GM23248 (cell line): ENCODE measurements at places on chromosomes 2 and 18.

DNA sequence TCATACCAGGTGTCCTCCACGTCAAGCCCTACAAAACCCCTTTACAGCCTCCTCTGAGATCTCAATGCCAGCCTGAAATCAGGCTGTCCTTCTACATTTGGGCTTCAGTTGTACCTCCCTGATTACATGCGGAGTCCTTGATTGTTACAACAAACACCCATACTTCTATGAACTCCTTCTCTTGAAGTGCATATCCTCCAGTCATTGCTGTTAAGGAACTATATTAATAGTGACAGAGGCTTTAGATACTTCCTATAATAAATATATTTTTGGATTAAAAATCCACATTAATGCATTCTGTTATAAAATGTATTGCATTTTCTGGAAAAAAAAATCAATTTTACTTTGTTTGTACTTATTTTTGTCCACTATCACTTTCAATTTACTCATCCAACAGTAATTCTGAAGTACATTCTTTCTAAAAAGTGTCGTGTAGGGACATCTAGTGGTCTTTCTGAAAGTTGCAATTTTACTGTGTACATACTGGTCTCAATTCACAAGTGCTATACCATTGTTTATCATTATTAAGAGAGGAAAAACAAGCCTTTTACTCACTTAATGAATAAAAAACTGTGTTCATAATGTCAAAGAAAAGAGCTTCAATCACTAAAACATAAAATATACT, 316.4 kb downstream of the DSEL start:
- peak; percentile 60 for DNase-seq

DNA sequence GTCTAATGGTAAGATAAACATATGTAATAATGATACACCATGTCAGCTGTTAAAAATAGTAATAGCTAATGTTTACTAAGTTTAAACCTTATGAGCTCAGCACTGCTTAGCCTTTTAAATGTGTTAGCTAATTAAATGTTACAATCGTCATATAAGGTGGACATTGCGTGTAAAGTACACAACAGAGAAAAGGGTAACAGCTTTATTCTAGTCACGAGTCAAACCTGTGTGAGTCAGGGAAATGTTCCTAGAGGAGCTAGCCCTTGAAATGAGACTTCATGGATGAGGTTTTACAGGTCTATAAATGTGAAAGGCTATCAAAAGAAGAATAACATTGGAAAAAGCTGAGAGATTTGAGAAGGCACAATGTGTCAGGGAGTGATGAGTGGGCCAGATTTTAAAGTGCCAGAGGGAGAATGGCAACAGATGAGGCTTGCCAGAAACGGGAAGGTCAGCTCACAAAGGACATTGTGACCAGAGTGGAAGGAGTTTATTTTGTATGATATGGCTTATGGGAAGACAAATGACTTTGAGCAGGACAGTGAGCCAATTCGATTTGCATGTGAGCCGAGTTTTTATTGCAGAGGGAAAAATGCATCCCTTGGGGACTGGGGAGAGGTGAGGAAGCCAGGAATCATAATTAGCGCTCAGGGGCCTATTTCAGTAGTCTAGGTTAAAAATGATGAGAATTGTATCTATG, 276.3 kb downstream of the CTNNA2 start:
- DNase-seq = no peak

DNA sequence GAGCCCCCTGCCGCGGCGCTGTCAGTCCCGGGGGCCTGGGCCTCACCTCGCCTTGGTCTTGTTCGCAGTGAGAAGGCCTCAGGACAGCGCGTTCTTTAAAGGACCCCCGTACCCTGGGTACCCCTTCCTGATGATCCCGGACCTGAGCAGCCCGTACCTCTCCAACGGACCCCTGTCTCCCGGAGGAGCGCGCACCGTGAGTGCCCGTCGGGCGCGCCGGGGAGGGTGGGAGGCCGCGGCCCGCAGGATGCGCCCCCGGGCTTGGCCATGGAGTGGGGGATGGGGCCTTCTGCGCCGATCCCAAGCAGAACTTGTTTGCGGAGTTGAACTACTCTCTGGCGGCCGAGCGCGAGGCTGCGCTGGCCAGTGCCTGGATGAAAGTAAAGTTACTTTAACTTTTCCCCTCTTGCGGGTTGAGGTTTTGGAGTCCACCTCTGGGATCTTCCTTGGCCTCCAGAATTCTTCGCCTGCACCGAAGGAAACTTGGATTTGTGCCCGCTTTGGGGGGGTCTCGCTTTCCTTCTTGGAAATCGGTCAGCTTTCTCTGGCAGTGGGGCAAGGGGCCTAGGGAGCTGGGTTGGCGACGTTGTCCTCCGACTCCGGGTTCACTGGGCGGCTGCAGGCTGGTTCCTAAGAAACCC, 1.2 kb downstream of the TCF7L1 start:
- DNase-seq = peak; percentile 68

- DNase-seq = peak; percentile 59
These were observed 172.1 kb downstream of the NEDD4L start for GRCh38 chr18:58216071-58216481.

GRCh38 chr2:101146535-101146934, 4.6 kb downstream of the TBC1D8 start:
- no peak for DNase-seq

- no peak for DNase-seq
These were observed 3.5 kb upstream of the KCNE4 start for GRCh38 chr2:223048519-223048918.

GRCh38 chr18:10928011-10928771, 221.2 kb downstream of the PIEZO2 start:
- peak; percentile 17 for DNase-seq

DNA sequence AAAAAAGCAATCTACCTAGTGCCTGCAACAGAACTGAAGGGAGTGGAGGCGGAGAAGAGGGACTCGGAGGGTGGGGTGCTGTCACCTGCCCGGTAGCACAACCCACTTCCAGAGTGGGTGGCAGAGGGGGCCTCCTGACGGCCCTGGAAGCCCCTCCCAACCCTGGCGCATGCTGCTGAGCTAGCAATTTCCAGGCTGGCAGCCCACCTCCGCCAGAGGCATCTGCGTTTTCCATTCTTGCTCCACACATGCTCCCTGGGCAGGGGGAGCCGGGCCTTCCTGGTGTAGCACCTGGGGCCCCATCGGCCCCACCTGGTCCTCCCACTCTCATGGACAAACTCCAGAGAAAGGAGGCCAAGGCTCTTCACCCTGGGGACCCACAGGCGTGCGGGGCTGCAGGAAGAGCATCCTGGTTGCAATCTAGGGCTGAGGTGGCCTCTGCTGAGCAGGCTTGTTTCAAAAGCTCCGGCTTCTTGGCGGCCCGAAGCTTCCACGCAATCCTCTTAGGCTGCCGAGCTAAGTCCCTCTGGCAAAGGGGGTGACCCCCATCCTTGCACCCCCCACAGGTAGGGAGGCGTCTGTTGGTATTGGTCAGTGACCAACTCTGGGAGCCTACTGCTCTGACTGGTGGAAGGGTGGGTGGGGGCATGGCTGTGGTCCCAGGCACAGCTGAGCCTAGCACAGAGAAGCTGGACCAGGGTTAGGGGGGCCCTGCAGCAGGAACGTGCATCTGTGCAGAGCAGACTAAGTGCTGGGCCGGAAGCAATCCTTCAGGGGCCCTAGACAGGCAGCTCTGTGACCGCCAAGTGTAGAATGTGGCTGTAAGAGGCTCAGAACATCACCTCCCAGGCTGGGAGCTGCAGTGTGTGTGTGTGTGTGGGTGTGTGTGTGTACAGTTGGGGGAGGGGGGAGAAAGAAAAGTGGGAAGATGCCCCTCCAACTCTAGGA, 2.6 kb downstream of the HS6ST1 start:
- peak; percentile 55 for DNase-seq

- DNase-seq = no peak
These were observed 92.4 kb downstream of the SOCS6 start for GRCh38 chr18:70380915-70381896.
